CD4-positive, alpha-beta T cell treated with Interleukin-17A for 1 hour (primary cell): ENCODE measurements at places on chromosomes 11 and 22.

GRCh38 chr11:1498262-1498661 is 11.7 kb upstream of the MOB2 start:
- no peak for DNase-seq

GRCh38 chr11:1546077-1546535 is 26.0 kb downstream of the DUSP8 start:
- DNase-seq: no peak

DNA sequence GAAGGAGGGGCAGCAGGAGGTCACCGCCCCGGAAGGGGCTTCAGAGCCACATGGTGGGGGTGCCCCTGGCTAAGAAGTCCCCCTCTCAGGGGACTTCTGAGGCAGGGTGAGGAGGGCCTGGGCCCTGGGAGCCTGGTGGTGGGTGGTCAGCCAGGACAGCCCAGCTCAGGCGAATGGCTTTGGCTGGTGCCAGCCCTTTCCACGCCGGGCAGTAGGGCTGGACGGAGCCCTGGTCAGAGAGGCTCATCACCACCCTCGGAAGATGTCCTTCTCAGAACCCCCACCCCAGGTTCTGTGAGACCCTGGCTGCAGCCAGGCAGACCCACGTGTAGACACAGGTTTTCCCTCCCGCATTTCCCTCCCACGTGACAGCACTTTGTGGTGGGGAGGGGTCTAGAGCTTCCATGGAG is 35.9 kb downstream of the OSBPL5 start:
- DNase-seq: no peak

- DNase-seq: no peak
These were observed 940.4 kb downstream of the DLG2 start for GRCh38 chr11:84686716-84687115.

- no peak for DNase-seq
These were observed 12.5 kb downstream of the RTL6 start for GRCh38 chr22:44485494-44485893.

GRCh38 chr11:47233989-47234668 is 14.5 kb downstream of the ACP2 start:
- DNase-seq: peak; percentile 36

- peak; percentile 42 for DNase-seq
These were observed 42.2 kb upstream of the FAM181B start for GRCh38 chr11:82775736-82776346.

DNA sequence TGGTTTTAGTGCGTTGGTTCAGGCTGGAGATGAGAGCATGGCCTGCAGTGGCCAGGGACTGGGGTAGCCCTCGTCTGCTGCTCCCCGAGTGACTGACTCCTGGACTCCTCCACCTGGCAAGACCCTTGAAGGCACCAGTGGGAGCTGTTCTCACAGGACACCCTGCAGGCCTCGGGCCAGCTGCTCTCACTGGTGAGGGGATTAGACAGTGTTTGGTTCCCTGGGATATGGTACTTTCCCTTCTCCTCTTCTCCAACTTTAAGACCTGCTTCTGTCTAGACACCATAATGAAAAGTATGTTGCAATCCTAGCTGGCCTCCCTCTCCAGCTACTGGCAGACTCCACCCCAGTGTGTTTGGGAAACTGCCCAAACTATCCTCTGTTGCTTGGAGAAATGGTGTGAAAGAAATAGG is 168.8 kb upstream of the CADM1 start:
- no peak for DNase-seq

- no peak for DNase-seq
These were observed 105.5 kb downstream of the CCDC83 start for GRCh38 chr11:85960678-85961077.

- no peak for DNase-seq
These were observed 303.5 kb upstream of the PDGFD start for GRCh38 chr11:104467404-104467803.

- DNase-seq: no peak
These were observed 133.0 kb downstream of the SNX19 start for GRCh38 chr11:130783323-130783722.

DNA sequence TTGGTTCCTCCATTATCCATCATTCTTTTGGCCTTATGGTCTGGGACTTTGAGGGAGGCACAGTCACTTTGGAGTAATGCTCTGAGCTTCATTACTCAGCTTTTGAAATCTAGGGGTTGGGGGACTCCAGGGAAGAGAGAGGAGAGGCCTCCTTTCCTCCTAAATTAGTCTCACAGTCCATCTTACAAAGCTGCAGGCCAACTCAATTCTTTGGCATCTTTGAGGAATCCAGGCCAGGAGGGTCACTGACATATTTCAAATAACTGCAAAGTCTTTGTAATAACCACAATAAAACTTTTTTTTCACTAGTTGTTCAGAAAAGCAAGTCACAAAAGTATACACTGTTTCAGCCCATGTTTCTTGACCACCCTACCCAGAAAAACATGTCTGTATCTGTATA is 73.3 kb upstream of the FAR1 start:
- DNase-seq: no peak

- DNase-seq: no peak
These were observed 45.7 kb downstream of the TRIOBP start for GRCh38 chr22:37742376-37743171.

DNA sequence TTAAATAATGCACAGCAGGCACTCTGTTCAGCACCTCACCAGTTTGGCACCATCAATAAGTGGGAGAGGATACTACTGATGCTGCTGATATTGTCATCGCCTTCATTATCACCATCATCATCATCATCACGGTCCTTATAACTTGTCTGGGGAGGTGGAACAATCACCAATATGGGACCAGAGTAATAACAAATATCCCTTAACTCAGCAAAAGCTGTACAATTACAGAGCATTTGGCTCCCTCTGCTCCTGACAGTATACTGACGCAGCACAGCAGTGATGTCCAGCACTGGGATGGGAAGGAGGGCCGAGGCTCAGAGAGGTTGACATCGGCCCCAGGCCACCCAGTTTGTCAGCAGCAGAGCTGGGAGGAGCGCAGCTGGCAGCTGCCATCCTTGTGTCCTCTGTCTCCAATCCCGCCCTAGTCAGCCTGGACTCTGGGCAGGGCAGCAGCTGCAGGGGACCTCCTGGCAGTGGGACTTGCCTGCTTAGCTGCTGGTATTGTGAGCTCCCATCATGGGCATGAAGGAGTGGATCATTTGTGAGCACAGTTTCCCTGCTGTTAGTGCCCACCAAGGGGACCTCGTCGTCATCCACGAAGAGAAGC is 90.0 kb downstream of the DHCR7 start:
- DNase-seq: no peak

DNA sequence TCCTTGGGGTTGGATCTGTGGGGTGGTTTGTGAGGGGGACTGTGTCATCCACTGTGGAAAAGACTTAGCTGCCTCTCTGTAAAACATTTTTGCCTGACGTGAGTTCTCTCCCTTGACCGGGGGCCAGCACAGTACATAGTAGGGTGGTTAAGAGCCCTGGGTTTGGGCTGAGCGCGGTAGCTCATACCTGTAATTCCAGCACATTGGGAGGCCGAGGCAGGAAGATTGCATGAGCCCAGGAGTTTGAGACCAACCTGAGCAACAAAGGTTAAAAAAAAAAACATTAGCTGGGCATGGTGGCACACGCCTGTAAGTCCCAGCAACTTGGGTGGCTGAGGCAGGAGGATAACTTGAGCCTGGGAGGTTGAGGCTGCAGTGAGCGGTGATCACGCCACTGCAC is 74.7 kb upstream of the WNT7B start:
- no peak for DNase-seq

- DNase-seq: no peak
These were observed 214.6 kb downstream of the DSCAML1 start for GRCh38 chr11:117582433-117582832.

- peak; percentile 43 for DNase-seq
These were observed 60.3 kb downstream of the SYTL2 start for GRCh38 chr11:85750646-85751045.

DNA sequence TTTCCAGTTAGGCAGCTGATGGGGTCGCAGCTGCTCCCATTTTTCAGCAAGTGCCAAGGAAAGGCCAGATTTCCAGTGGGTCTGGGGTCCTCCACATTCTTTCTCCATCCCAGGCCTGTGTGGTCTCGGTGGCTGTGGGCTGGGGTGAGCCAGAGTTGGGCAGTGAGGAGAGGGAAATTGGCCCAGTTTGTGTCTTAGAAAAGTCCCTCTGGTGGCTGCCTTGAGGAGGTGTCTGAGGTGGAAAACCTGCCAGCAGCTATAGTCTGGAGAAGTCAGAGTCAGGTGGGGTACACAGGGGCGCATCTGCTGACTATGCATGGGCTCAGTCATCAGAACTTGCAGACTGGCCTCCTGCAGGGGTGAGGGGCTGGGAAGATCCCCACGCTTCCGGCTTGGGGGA is 30.5 kb downstream of the MRGPRD start:
- no peak for DNase-seq

GRCh38 chr22:29992341-29993275 is 87.7 kb upstream of the HORMAD2 start:
- DNase-seq: no peak

DNA sequence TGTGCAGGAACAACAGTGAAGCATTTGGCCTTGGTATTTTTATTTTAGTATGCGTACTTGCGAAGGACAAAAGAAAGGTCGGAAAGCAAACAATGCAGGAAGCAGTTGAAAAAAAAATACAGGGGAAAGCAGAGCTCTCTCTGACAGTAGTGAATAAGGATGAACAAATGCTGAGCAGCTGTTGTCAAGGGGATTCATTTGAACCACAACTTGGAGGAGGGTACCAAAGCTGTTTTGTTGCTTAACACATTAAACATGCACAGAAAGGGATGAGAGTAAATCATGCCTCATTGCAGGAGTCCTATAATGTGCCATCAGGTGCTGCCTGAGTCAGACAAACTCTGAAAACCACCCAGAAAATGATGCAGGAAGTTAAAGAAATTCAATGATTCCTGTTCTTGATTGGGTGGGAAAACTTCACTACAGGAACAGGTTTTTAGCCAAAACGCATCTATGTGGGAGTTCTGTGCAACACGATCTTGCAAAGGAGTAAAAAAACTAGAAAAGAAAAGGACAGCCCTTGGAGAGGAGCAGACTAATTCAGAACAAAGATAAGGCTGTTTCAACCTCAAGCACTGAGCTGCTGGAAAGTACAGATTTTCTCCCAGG is 2113.5 kb downstream of the LRRC4C start:
- DNase-seq: no peak

DNA sequence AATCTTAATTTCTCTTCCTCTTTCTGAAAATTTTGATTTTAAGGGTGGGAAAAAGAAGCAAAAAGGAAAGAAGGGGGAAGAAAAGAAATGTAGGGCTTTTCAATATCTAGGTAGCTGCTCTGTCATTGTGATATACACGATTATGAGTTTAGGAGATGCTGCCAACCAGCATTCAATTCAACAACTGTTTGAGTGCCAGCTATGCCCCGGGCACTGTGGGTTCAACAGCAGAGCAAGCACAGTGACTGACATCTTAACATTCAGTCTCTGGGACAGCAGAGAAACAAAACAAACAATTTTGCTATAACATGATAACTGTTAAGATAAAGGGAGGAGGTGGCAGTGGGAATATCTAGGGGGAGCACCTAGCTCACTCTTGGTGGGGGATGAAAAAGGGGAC is 91.6 kb downstream of the DBX1 start:
- no peak for DNase-seq

GRCh38 chr22:44879301-44879680 is 126.9 kb downstream of the ARHGAP8 start:
- no peak for DNase-seq
